ENCODE measurements at places on chromosomes 4 and X.

DNA sequence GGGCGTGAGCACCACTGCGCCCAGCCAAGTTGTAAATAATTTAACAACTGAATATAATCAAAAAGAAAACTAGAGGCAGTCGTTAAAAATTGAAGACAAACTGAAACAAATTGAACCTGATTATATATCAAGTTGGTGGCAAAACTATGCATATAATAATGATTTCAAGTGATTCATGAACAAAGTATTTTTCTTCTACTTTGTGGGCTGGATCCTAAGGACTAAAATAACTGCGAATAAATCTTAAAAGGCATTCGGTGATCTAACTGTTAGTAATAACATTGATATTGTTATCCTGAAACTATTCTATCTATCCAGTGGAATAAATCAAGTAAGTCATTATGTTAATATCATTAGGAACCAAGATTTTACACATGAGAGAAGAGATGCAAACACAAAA lies 21.2 kb upstream of the USP9X start:
- no peak for DNase-seq
- H3K4me1 ChIP-seq = no peaks in the 10 kb centered on the region
- no peaks in the 10 kb centered on the region for H3K36me3 ChIP-seq
- H3K27me3 ChIP-seq = no peaks in the 10 kb centered on the region
- H3K4me3 ChIP-seq = no peak overlapping the region

GRCh38 chr4:109185951-109186350 lies 116.5 kb downstream of the COL25A1 start:
- H3K36me3 ChIP-seq = peaks cover 2% of the 10 kb centered on the region
- H3K4me3 ChIP-seq = no peak overlapping the region
- no peaks in the 10 kb centered on the region for H3K27me3 ChIP-seq
- DNase-seq = no peak
- H3K27ac ChIP-seq = no peak overlapping the region

GRCh38 chrX:120485315-120485637 lies 16.2 kb upstream of the LAMP2 start:
- no peak overlapping the region for H3K27ac ChIP-seq
- H3K4me3 ChIP-seq = peak overlapping the region; percentile 70
- no peak for DNase-seq
- H3K27me3 ChIP-seq = no peaks in the 10 kb centered on the region
- H3K4me1 ChIP-seq = no peaks in the 10 kb centered on the region
- no peaks in the 10 kb centered on the region for H3K36me3 ChIP-seq

- no peak for DNase-seq
- H3K36me3 ChIP-seq = peaks cover 19% of the 10 kb centered on the region
- no peaks in the 10 kb centered on the region for H3K27me3 ChIP-seq
- no peak overlapping the region for H3K27ac ChIP-seq
These were observed 78.8 kb downstream of the RNF150 start for GRCh38 chr4:141054446-141054845.

GRCh38 chr4:26162101-26162500 lies 158.7 kb upstream of the RBPJ start:
- H3K27me3 ChIP-seq = no peaks in the 10 kb centered on the region
- no peak overlapping the region for H3K4me3 ChIP-seq
- H3K27ac ChIP-seq = no peak overlapping the region
- DNase-seq = no peak
- H3K4me1 ChIP-seq = no peaks in the 10 kb centered on the region

GRCh38 chr4:73974352-73974751 lies 7.5 kb downstream of the PF4 start:
- no peak overlapping the region for H3K27ac ChIP-seq
- H3K36me3 ChIP-seq = peaks cover 16% of the 10 kb centered on the region
- no peaks in the 10 kb centered on the region for H3K27me3 ChIP-seq
- H3K4me1 ChIP-seq = no peaks in the 10 kb centered on the region

- no peak overlapping the region for H3K4me3 ChIP-seq
- no peaks in the 10 kb centered on the region for H3K36me3 ChIP-seq
- H3K4me1 ChIP-seq = no peaks in the 10 kb centered on the region
- DNase-seq = no peak
- H3K27ac ChIP-seq = no peak overlapping the region
- no peaks in the 10 kb centered on the region for H3K27me3 ChIP-seq
These were observed 18.1 kb downstream of the CCSER1 start for GRCh38 chr4:90145319-90145718.

DNA sequence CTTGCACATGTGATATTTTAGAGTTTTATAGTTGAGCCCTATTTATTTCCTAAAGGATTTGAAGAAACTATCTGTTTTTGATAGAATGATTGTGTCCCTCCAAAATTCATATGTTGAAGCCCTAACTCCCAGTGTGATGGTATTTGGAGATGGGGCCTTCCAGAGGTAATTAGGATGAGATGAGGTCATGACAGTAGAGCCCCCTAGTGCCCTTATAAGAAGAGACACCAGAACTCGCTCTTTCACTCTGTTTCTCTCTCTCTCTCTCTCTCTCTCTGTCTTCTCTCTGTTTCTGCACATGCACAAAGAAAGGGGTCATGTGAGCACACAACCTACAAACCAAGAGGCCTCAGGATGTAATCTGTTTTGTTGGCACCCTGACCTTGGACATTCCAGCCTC lies 921.9 kb upstream of the DIAPH2 start:
- no peaks in the 10 kb centered on the region for H3K4me1 ChIP-seq
- DNase-seq = no peak
- H3K4me3 ChIP-seq = no peak overlapping the region
